ENCODE measurements at places on chromosomes 5 and 9. TPM values are rescaled to one million over a fixed set of nuclear protein-coding genes. Genes with fewer than 3 reads are reported as not detected.

- H3K27ac ChIP-seq, result no peak overlapping the region
- H3K4me1 ChIP-seq, result peaks cover 4% of the 10 kb centered on the region
- H3K36me3 ChIP-seq, result peaks cover 2% of the 10 kb centered on the region
- no peak overlapping the region for H3K4me3 ChIP-seq
Measured at GRCh38 chr9:38367898-38368297, 24.6 kb upstream of the ALDH1B1 start.

- H3K27ac ChIP-seq, result no peak overlapping the region
- H3K4me1 ChIP-seq, result no peaks in the 10 kb centered on the region
- H3K4me3 ChIP-seq, result no peak overlapping the region
- no peaks in the 10 kb centered on the region for H3K36me3 ChIP-seq
Measured at GRCh38 chr9:69109152-69109551, 64.9 kb upstream of the TJP2 start.

Gene SPINK13
- total RNA-seq, result not detected

GRCh38 chr5:88396751-88397281 is 128.2 kb upstream of the TMEM161B start:
- peaks cover 32% of the 10 kb centered on the region for H3K27me3 ChIP-seq
- DNase-seq, result no peak
- H3K4me3 ChIP-seq, result no peak overlapping the region
- H3K27ac ChIP-seq, result no peak overlapping the region
- H3K4me1 ChIP-seq, result no peaks in the 10 kb centered on the region

- no peak overlapping the region for H3K27ac ChIP-seq
- H3K4me1 ChIP-seq, result peaks cover 9% of the 10 kb centered on the region
- H3K27me3 ChIP-seq, result peaks cover 73% of the 10 kb centered on the region
- H3K36me3 ChIP-seq, result peaks cover 6% of the 10 kb centered on the region
- no peak for DNase-seq
Measured at GRCh38 chr5:83467371-83468035, 4.0 kb upstream of the VCAN start.

GRCh38 chr9:136392538-136393449 is 7.2 kb downstream of the SNAPC4 start:
- no peak overlapping the region for H3K27ac ChIP-seq
- no peak for DNase-seq
- H3K36me3 ChIP-seq, result peaks cover 6% of the 10 kb centered on the region
- no peak overlapping the region for H3K4me3 ChIP-seq
- no peaks in the 10 kb centered on the region for H3K27me3 ChIP-seq
